ENCODE measurements at places on chromosomes 3 and 15.

DNA sequence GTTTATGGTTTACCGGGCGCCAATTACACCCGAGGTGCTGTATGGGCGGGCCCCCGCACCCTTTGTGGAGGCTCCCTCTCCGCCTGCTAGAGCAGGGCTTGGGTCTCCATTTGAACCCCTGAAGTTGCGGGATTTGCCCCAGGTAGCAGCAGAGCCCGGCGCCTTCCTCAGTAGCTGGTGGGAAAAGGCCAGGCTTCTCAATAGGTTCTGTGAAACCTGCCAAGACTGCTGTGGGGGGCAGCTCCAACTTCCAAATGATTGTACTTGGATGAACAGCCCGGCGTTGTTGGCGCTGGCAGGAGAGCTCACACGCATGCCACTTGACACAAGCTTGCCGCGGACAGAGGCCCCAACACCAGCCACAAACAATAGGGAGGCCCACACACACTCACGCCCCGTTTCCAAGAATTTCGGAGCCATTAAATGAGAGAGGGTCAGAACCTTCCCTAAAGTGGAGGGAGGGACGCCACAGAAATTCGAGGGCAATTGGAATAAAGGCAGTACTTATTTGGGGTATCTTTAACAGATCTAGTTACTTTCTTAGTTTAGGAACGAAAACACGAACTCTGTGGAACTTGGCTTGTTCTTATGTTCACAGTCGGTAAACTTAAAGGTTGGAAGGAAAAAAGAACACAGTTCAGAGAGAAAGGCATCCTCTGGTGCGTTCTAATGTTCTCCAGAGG is 1.4 kb downstream of the EPHB3 start:
- no peak for DNase-seq

- no peak for DNase-seq
Observed at GRCh38 chr15:63118854-63119253, 2.8 kb upstream of the LACTB start.

- DNase-seq: no peak
Observed at GRCh38 chr3:69014022-69014580, 617 bp upstream of the EOGT start.

DNA sequence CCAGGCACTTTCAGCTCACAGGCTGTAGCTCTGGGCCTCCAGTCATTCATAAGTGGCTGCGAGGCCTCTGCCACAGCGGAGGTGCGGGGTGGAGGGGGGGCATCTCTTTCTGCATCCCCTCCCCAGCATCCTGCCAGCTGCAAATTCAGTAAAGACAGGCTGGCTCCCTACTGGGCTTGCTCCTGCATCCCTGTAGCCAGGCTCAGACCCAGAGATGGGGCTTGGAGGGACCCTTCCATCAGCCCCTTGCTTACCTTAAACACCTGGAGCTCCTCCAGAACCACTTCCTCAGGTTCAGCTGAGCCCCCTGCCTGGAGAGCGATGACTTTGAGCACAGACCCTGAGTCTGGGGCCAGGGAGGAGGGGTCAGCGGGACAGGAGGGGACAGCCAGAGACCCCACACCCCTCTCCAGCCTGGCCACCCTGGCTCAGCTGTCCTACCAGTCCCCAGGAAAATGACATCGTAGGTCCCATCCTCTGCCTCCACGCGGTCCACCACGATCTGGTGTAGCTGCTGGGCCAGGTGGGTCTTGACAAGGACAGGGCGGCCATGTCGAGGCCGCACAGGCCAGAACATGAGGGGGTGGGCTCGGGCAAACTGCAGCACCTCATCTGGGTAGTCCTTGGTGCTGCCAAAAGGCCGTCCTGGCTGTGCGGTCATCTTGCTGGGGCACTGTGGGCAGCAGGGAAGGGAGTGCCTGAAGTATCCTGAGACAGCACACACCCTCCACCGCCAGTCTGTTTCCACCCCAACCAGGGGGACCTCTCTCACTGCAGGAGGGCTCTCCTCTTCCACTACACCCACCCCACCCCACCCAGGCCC is 5.3 kb downstream of the SEMA3G start:
- no peak for DNase-seq

- DNase-seq: no peak
Observed at GRCh38 chr3:113277414-113277813, 66.1 kb downstream of the BOC start.

DNA sequence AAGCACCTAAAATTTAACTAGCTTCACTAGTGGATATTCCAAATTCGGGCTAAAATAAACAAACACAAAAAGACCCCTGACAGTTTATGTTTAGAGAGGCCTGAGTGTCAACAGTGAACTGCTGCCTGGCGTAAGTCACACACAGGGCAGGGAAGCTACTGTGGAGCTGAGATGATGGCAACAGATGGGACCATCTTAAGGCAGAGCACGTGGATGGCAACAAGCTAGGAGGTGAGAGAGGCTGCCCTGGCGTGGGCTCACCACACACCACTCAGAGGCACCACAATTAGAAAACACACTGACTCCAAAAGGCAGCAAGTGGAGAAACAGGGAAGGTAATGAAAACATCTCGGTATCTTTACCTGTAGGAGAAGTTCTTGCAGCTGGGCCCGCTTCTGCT is 93.3 kb downstream of the ATP1B3 start:
- no peak for DNase-seq

DNA sequence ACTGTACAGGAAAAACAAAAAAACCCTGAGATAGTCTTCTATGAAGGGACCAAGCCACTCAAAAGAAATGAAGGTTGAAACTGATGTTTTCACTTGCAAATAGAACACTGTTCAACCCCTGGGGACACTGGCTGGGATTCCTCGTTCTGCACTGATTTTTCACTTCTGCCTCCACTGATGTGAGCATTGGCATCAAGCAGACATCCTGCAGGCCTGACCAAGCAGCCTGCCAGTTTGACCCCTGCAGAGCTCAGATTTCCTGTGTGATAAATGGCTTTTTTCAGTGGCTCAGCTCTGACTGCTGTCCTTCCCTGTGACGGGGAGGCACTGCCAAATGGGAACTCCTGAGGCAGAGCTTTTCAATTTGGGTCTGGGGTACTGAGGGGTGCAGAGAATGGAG is 50.0 kb downstream of the RASGRP1 start:
- DNase-seq: no peak

- DNase-seq: no peak
Observed at GRCh38 chr3:140162551-140162950, 227.6 kb downstream of the CLSTN2 start.

GRCh38 chr3:120526011-120526870 is 69.9 kb upstream of the NDUFB4 start:
- DNase-seq: no peak
